Stimulated activated CD8-positive, alpha-beta memory T cell treated with anti-CD3 and anti-CD28 coated beads, Interleukin-15, amount 100 ng/mL, for 1 hour (primary cell): ENCODE measurements at places on chromosomes 4 and X.

DNA sequence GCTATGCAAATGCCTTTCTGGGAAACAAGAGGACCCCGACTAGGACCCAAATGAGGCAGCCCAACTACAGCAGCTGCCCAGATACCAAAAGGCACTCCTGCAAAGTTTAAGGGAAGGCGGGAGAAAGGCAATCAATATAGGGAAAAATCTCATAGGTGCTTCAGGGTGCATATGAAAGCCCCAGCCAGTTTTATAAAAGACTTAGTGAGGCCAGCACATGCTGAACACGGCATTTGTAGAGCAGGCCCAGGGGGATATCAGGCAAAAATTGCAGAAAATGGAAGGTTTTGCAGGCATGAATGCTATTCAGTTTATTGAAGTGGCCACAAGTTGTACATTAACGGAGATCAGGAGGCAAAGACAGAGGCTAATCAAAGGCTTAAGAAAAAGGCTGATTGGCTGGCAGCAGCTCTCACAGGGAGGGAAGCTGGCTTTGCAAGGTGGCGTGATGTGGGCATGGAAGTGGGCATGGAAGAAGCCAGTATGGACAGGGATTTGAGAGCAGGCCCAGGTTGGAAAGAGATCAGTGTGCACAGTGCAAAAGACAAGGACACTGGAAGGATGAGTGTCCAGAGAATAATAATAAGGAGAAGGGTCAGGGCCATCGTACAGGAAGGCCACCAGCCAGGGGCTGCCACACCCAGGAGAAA lies 37.7 kb upstream of the UGT2B7 start:
- DNase-seq: no peak

GRCh38 chr4:183256343-183256742 lies 63.7 kb downstream of the CLDN22 start:
- DNase-seq: no peak

GRCh38 chr4:67894659-67895058 lies 10.9 kb upstream of the TMPRSS11D start:
- DNase-seq: no peak

GRCh38 chrX:16479206-16479869 lies 170.6 kb upstream of the S100G start:
- DNase-seq: no peak

DNA sequence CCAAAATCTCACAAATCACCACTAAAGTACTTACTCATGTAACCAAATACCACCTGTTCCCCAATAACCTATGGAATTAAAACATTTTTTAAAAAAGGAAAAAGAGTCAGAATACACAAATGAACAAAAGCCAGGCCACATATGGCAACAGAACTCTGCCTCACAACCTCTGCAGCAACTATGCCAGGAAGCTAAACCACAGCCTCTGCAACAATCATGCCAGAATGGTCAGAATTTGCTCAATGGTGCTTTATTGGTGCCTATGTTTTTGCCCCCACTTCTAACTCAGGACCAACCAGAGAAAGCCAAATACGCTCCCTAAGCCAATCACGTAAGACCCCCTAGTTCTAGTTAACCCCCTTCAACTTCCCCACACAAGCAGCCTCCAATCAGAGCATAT lies 69.6 kb downstream of the HOPX start:
- DNase-seq: no peak

DNA sequence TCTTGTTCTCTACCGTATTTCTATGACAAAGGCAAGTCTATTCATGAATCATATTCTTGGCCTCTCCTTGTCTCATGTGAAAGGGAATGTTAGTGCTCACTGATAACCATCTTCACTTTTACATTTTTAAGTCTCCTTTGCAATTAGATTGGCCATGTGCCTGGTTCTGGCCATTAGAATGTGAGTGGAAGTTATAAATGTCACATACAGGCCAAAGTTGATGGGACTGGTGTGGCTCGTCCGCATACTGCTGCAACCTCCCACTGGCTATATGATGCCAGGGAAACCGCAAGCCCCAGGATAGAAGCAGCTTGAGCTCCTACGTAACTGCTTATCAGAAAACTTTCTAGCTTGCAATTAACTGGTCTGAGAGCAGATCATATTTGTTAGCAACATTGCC lies 86.1 kb downstream of the MAGEC1 start:
- DNase-seq: no peak

DNA sequence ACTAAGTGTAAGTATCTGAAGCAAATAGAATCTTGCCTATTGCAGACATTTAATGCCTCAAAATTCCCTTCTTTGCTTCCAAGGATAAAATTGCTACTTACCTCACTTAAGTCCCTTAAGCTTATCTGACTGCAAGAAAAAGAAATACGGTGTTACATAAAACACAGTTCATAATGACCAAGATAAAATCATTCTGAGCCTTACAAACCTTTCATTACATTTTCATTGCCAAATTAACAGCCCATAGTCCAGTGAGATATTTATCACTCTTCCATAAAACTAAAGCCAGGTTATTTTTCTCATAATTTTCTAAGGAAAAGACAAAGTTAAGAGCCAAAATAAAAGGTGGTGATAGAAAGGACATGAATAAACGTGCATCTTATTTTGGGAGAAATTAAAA lies 74.9 kb upstream of the ZNF518B start:
- DNase-seq: no peak

DNA sequence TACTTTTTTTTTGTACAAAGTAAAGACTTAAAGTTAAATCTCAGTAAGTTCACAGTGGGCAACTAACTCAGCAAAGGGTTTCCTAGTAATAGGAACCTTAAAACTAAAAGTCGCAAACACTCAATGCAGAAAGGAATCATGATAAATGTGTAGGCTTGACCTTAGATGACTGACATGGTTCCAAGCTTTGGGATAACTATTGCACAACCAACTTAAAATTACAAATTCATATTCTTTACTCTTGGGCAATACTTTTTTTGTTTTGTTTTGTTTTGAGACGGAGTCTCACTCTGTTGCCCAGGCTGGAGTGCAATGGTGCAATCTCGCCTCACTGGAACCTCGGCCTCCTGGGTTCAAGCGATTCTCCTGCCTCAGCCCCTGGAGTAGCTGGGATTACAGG lies 8.2 kb downstream of the ELOVL6 start:
- DNase-seq: no peak

GRCh38 chr4:4971796-4972195 lies 47.5 kb downstream of the CYTL1 start:
- no peak for DNase-seq
